ENCODE measurements at places on chromosomes 1 and 21. TPM values are rescaled to one million over a fixed set of nuclear protein-coding genes. Genes with fewer than 3 reads are reported as not detected.
A peak's percentile ranks its signal among the peaks of the same experiment; 100 is the strongest.

- no peak for DNase-seq
Measured at GRCh38 chr1:94036730-94037129, 84.2 kb downstream of the ABCA4 start.

DNA sequence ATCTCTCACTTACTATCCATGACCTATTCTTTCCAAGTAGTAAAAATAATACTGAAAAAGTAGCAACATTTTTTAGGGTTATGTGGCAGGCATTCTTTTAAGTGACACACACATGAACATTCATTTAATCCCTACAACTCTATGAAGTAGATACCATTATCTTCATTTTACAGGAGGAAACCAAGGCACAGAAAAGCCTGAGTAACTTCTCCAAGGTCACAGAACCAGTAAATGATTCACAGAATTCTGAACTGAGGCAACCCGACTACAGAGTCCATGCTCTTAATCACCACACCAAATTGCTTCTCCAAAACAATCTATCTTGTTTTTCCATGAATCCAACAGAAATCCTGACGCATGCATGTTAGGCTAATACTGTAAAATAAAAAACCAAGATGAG is 17.5 kb downstream of the FUBP1 start:
- DNase-seq = no peak

DNA sequence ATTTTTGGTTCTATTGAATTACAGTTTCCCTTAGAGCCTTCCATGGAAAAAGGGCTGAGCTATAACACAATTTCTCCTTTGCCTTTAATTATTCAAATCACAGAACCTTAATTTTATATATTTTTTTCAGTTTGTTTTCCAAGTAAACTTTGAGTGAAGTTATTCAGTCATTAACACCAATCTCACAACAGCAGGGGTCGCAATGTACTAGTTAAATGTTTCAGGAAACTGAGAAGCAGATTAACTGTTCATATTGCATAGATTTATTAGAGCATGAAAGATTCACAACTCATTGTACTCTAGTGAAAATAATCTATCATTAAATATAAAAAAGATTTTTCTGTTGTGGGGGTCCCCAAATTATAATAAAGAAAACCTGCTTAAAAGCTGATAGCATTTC is 64.1 kb downstream of the KIFAP3 start:
- DNase-seq = peak; percentile 59

- DNase-seq = no peak
Measured at GRCh38 chr1:1922956-1923833, 4.1 kb upstream of the TMEM52 start.

DNA sequence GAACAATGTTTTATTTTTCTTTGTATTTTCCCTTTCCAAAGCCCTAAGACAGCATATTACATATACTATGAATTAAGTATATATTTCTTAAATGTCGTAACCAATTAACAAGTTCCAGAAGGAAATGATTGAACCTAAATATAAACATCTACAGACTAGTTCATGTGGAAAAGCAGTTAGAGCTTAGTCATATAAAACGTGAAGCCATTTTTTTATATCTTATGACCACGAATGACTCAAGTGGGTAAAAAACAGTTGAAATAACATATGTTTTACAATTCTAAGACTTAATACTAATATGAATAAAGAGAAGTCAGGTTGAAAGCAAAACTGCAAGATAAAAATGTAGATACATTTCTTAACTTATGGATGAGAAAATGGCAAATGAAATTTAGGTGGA is 307.3 kb downstream of the BRINP3 start:
- DNase-seq = peak; percentile 80

GRCh38 chr1:19615438-19615837 is 28.7 kb upstream of the NBL1 start:
- no peak for DNase-seq

The UBE2U gene
- total RNA-seq = not detected

The FALEC gene
- total RNA-seq = not detected

Data from LHCN-M2 (cell line).